Left lobe of liver (tissue), 2 donors: ENCODE measurements at places on chromosomes 11 and 22.

DNA sequence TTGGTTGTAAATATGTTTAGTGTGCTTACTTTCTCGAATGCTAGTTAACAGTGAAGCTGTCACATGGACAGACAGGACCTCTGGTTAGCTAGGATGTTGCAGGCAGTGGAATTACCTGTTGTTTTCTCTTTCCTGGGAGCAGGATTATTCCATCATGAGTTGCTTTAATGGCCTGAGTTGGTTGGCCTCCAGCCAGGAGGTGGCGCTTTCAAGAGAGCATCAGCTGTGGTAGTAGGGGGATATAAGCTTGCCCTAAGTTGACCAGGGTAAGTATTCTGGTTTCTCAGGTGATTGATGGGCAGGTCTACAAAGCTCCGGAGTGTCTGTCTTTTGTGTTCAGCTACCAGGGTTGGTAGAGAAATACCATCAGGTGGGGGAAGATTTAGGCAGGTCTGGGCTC lies 43.5 kb downstream of the NELL1 start:
- no peak for DNase-seq

DNA sequence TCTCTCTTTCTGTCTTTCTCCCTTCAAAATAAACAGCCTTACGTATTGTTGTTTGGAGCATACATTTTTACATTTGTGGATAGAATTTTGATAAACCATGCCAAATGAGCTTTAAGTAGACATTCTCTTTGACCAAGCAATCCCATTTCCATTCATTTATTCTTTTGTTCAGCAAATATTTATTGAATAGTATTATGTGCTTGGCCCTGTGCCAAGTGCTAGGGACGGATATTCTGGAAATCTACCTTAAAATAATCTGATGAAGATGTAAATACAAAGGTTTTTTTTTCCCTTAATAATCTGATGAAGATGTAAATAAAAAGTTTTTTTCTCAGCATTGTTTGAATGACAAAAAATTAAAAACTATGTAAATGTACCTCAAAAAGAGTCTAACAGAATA lies 2.1 kb downstream of the OLFML1 start:
- no peak for DNase-seq

- peak; percentile 65 for DNase-seq
These were observed 62.7 kb downstream of the CD82 start for GRCh38 chr11:44627911-44628729.

GRCh38 chr11:72278905-72279304 lies 34.9 kb upstream of the PHOX2A start:
- DNase-seq, result no peak

- DNase-seq, result no peak
These were observed 808.9 kb upstream of the LUZP2 start for GRCh38 chr11:23687991-23688390.

DNA sequence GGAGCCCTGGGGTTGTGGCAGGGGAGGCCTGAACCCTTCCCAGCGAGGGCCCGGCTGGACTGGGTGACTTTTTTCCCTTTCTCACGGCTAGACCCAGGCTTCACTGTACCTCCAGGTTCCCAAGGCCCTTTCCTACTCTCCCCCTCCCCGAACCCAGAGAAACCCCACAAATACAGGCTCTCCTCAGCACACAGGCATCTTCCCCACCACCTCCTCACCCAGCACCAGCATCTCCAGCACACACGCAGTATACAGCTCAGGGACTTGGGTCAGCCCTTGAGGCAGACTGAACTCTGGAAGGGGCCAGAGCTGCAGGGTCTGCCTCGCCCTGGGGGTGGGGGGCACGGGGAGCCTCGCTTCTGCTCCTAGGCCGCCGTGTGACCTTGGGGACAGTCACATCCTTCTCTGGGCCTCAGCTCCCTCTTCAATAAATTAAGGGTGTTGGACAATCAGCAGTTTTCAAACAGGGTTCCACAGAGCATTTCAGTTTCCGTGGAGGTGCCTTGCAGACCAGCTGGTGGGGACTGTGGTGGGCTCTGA lies 4.5 kb downstream of the TMPRSS13 start:
- no peak for DNase-seq

DNA sequence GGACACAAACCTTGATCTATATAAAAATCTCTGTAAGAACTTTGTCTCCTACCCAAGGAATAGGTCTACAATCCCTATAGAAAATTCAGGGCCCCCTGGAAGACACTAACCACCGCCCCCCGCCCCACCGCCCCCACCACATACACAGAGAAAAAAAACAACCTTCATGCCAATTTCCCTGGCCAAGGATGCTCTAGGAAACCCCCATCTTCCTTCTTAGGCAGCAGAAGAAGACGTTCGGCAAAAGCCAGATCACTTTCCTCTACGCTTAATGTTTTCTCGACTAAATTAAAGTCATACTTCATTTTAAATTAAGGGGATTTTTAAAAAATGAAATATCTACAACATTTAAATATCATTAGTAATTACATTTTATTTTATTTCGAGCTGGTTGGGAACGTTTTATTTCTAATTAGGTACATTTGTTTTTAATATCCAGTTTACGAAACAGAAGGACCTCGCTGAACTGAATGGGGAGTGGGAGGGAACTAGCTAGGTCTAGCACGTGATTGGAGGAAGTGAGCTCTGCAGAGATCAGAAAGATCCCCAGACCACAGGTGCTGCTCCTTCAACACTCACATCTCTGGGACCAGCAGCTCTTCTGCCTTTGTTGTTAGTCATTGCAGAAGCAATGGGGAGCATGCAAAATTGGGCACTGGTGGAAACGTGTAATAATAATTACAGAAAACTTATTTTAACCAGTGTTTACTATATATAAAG lies 472.3 kb downstream of the MN1 start:
- peak; percentile 7 for DNase-seq

GRCh38 chr11:7617032-7617431 lies 56.3 kb downstream of the CYB5R2 start:
- DNase-seq, result no peak

- no peak for DNase-seq
These were observed 927.9 kb downstream of the OPCML start for GRCh38 chr11:132604431-132604830.

DNA sequence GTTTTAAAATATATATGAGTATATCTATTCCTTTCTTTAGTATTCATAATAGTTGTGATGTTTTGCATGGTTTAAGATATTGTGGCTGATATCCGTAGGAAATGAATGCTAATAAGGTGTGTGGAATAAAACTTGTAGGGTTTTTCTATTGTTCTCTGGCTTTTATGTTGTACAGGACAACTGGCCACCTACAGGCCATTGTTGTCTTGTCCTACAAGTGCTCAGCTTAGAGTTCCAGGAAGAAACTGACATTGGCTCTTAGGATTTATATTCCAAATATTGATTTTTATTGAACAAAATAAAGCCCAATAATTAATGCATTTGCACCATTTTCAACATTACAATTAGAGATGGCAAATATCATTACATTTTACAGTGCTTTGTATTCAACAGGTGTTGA lies 512.8 kb upstream of the TENM4 start:
- DNase-seq, result no peak
